ENCODE measurements at places on chromosomes 6 and 20.

GRCh38 chr6:20159098-20159497 is 53.2 kb downstream of the MBOAT1 start:
- no peak for DNase-seq

- DNase-seq = no peak
These were observed 6.3 kb upstream of the ADGB start for GRCh38 chr6:146592451-146592850.

GRCh38 chr20:23966927-23967615 is 21.5 kb downstream of the GGTLC1 start:
- no peak for DNase-seq

- DNase-seq = no peak
These were observed 18.5 kb upstream of the DCBLD1 start for GRCh38 chr6:117463762-117464665.

DNA sequence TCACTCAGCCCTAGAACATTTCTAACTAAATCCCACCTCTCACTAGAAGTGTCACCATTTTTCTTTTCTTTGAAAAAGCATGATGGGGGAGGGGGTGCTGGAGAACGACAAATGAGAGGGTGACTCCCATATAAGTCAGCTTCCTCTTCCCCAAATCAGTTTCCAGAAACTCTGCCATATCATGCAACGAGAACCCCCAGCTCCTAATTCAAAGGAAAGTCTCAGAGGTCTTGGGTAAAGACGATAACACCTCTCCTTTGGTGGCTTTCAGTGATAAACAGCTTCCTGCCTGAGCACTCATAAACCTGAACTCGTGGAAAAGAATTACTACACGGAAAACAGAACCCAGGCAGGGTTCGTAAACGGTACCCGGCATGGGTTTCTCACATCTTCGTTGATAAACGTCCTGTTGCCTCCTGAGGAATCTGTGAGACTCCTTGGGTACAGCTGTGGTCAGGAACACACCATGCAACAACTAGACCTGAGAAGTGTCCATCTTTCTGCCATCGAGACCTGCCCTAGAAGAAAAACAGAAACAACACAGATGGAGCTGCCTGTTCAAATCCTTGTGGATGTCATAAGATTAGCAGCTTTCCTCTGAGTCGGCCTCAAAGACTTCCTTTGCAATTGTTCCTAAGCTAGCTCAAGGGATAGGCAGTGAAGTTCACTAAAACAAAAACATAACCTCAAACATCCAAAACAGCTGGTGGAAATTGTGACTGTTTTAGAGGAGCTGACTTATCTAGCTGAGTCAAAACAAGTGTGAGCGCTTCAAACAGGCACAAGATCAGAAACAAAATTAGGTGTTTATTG is 185.8 kb upstream of the PRDM1 start:
- peak; percentile 65 for DNase-seq

DNA sequence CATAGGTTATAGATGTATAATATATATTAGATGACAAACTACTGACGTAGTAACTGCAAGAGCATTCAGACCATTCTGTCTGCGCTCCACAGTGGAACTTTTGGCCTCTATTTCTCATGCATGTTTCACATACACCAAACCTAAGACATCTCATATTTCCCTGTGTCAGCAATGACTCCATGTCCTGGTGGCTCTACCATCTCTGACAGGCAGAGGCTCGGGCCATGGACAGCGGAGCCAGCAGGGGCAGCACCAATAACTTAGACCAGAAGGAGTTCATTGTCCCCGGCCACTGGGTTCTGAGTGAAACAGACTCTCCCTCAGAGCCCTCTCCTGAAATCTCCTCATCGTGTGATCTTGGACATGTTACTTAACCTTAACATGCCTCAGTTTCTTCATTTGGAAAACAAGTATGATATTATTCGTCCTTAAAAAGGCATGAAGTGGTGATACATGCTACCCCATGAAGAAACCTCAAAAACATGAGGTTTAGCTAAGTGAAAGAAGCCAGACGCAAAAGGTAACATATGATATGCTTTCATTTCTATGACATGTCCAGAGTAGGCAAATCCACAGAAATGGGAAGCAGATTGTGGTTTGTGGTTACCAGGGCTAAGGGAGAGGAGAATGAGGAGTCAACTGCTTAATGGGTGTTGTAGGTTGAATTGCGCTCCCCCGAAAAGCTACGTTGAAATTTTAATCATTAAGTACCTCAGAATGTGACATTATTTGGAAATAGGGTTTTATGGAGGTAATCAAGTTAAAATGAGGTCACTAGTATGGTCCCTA is 564.0 kb upstream of the JARID2 start:
- no peak for DNase-seq

GRCh38 chr6:40439026-40439800 is 148.0 kb downstream of the LRFN2 start:
- no peak for DNase-seq

- DNase-seq = no peak
These were observed 54.6 kb downstream of the MAN1A1 start for GRCh38 chr6:119294984-119295383.

- DNase-seq = no peak
These were observed 45.8 kb upstream of the DST start for GRCh38 chr6:56688521-56688920.

DNA sequence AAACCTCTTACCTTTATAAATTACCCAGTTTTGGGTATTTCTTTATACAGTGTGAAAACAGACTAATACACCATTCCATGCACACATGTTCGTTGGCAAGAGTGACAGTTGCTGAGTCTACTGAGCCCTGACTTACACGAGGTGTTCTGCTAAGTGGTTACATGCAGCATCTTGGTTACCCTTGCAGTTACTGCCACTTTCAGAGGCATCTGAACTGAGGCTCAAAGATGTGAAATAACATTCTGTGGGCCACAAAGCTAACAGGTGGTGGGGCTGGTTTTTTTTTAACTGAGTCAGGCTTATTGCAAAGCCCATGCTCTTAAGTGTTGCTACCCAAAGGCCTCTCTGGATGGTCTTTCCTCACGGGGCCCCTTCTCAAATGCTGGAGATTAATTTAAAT is 54.4 kb upstream of the GTSF1L start:
- DNase-seq = no peak

- no peak for DNase-seq
These were observed 111.0 kb downstream of the SOBP start for GRCh38 chr6:107600936-107601335.

DNA sequence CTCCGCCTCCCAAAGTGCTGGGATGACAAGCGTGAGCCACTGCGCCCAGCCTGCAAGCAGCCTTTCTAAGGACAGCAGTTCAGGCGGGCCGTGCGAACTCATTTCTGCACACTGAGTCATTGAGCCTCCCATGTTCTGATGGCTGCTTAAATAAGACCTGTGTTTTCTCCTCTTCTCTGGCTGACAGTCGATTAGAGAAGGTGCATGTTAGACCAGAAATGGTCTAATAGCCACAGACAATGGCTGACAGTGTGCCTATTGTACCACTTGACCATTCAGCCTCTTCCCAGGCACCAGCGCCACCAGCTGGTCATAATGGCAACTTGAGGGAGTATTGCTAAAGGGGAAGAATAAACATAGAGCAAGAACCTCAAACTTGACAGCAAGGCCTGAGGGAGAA is 6.2 kb downstream of the CST11 start:
- peak; percentile 60 for DNase-seq

DNA sequence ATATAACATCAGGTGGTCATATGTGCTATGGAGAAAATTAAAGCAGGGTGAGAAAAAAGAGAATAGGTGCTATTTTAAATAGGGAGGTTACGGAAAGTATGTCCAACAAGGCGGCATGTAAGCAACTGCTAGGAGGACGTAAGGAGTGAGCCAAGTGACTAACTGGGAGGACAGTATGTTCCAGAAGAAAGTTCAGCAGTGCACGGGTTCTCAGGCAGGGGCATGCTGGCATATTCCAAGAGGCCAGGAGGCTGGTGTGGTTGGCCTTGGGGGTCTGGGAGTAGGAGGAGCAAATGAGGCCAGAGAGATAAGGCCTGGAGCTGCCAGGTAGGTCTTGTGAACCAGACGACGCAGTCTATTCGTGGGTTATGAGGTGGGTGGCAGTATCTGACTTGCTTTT is 112.4 kb downstream of the ARMC2 start:
- DNase-seq = no peak

DNA sequence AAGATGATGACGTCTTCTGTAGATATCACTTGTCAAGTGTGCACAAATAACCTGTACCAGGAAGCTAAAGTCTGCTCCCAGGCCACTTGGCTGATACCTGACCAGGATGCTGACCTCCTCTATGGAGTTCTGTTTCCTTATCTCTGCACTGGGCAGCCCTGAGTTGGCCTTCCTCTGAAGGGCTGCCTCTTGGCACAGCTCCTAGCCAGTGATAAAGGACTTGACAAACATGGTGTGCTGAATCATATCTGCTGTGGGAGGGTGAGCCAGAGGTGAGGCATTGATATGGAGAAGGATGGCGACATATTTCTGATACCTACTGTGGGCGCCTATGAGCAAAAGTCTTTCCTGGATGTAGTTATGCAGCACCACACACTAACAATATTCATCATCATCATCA is 32.8 kb upstream of the FOXA2 start:
- DNase-seq = no peak

DNA sequence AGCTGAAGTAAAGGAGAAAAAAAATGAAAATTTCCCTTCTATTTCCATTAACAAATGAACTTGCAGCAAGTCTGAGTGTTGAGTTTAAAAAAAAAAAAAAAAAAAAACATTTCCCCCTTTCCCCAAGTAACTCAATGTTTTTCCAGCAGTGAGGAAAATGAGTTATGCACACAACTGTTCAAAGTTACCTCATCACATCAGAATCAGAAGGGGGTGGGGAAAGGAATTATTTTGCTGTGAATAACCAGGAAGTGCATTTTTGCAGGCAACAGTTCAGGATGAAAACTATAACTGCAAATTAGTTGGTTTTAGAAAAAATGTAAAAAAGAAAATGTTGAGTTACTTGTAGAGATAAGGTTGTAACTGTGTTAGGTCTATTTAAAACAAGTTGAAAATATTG is 568.9 kb upstream of the CITED2 start:
- DNase-seq = no peak

- no peak for DNase-seq
These were observed 7.0 kb downstream of the UQCC1 start for GRCh38 chr20:35404614-35405259.

DNA sequence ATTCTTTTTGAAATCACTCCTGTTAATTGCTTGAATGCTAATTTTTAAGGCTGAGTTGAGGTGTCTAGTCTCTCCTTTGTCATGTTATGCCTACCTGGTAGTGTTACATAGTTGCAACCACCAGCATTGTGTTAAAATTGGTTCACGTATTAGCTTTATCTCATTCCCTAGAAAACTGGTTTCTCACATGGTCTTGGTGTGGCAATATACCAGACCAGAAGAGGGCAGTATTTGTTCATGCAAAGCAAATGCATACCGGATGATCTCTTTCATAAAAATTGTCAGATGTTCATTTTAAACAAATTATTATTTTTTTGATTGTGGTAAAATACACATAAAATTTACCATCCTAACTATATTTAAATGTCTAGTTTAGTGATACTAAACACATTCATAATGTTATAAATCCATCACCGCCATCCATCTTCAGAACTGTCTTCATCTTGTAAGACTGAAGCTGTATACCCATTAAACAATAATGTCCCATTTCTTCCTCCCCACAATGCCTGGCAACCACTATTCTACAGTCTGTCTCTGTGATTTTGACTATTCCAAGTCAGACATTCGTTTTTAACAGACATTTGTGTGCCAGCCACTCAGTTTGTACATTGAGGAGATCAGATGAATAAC is 92.8 kb downstream of the ATRN start:
- DNase-seq = no peak

- no peak for DNase-seq
These were observed 24.1 kb downstream of the RBCK1 start for GRCh38 chr20:432208-432607.

DNA sequence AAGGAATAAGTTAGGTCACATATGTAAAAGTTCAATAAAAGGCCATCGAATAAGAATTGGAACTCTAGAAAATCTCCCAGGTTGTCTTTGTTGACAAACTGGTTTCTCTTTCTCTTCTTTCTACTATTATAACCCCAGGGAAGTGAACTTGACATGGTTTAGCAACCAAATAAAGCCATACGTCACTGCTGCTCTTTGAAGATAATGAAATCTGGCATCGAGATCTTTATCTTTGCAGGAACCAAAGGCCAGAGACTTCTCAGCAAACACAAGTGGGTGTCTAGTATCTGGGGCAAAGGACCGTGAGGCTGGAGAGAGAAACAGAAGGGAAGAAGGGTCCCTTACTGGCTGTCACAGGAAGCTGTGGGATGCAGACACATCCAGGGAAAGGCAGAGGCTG is 286.7 kb upstream of the CDYL start:
- no peak for DNase-seq

DNA sequence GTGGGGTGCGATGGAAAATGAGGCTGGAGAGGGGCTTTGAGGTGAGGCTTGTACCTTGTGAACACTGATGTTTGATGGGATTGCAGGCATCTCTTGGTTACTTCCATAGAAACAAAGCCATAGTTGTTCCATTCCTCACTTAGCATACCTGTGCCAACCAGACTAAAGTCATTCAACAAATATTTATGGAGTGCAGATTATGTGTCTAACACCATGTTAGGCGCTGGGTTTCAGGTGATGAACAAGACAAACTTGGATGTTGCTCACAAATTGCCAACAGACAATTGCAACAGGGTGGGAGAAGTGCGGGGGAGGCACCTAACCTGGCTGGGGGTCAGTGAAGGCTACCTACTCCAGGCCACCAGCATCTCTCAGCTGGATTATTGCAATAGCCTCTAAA is 1.5 kb downstream of the TTPAL start:
- DNase-seq = no peak

DNA sequence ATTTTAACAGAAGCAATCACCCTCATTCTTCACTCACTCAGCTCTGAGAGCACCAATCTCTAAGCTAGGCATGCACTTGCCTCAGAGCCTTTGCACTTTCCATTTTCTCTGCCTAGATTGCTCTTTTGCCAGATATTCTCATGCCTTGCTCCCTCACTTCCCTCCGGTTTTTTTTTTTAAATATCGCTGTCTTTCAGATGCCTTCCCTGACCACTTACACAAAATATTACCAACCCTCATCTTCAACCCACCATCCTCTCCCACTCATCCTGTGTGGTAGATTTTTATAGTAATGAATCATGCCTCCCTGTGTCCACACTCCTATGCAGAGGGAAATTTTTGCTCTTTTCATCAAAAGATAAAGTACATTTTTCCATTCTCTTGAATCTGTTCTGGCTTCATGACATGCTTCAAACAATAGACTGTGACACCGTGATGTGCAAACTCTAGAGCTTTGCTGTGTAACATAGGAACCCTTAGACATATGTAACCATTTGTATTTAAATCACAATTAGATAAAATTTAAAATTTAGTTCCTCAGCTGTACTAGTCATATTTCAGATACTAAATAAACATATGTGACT is 437.1 kb downstream of the UTRN start:
- no peak for DNase-seq
